ENCODE measurements at places on chromosomes 16 and 17.

GRCh38 chr17:60422162-60422665 is at the start of gene CHCT1:
Gene CHCT1 (plus strand): TSS chr17:60422489. CDS start chr17:60422593, 104 bp downstream.
- H3K4me3 ChIP-seq: peak within 1 kb of the TSS; percentile 75
- DNase-seq: no peak
- H3K4me1 ChIP-seq: peaks cover 5% of the 10 kb centered on the region
- no peaks in the 10 kb centered on the region for H3K36me3 ChIP-seq
- no peak within 1 kb of the TSS for H3K27ac ChIP-seq

DNA sequence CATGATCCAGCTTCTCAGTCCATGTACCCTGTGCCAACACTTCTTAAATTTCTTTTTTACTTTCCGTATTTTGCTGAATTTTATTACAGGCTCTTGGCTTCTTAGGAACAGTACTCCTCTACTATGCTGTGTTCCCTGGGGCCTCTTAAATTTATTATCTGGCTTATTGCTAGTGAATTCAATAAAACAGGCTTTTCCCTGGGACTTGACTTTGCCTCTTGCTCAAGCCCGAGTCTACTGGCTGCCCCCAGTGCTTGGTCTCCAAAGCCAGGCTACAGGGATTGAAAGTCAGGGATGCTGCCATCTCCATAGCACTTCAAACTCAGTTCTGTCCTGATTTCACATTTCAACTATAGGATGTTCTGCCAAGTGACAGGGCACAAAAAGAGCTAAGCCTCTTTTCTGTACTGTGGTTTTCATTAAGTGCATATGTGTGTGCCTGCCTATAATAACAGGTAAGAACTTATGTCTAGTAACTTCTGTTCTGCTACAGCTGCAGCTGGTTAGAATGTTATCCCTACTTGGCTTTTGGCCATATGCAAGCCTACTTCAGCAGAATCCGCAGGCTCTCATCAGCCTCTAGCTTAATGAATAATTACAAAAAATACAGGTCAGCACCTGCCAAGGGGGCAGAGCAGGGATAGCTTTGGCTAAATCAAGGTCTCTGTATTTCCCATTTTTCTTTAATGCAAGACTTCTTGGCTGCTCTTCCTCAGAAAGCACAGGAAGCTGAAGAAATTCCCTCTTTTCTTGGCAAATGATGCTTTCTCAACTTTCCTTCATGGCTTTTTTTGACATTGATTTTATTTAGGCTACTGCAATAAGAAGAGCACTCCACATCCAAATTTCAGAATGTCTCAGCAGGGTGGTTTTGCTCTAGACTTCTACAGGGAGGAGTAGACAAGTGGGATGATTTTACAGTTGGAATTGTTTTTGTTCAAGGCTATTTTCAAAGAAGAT is 8.2 kb downstream of the FAM20A start:
- H3K27ac ChIP-seq: no peak overlapping the region
- no peaks in the 10 kb centered on the region for H3K36me3 ChIP-seq
- H3K4me3 ChIP-seq: no peak overlapping the region
- H3K4me1 ChIP-seq: peaks cover 20% of the 10 kb centered on the region
- no peaks in the 10 kb centered on the region for H3K27me3 ChIP-seq

DNA sequence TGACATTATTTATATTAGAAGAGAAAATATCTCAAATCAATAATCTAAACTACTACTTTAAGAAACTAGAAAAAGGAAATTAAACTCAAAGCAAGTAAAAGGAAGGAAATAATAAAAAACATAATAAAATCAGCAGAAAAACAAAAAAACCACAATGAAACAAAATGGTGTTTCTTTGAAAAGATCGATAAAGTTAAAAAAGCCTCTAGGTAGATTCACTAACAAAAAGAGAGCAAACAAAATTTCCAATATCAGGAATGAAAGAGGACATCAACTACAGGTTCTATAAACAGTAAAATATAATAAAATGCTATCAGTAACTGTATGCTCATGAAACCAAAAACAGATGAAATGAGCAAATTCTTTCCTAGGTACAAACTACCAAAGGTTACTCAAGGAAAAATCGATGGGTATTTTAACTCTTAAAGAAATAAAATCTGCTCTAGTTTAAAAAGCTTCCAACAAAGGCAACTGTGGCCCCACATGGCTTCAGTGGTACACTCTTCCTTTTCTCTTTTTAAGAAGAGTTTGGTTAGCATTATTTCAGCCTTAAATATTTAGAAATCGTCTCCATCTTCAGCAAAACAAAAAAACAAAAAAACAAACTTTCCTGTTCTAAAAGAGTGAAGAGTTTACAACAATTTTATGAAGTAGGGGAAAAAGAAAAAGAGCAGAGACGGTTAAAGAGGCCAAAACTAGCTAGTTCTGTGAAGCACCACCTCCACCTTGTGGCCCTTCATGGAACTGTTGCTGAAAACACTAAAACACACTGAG is 102.2 kb downstream of the TRIM37 start:
- H3K27ac ChIP-seq: no peak overlapping the region
- H3K4me3 ChIP-seq: no peak overlapping the region
- DNase-seq: peak; percentile 10
- no peaks in the 10 kb centered on the region for H3K4me1 ChIP-seq
- H3K36me3 ChIP-seq: no peaks in the 10 kb centered on the region

DNA sequence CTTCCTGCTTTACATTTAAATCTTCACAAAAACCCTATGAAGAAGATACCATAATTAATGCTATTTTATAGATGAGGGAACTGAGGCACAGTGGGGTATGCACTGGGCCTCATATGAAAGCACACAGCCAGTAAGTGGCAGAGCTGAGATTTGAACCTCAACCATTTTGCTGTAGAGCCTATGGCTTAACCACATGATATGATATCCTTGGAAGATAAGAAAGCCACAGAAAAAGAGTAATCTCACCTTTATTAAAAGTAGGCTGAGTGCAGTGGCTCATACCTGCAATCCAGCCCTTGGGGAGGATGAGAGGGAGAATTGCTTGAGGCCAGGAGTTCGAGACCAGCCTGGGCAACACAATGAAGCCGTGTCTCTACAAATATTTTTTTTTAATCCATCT is 15.0 kb upstream of the TOB1 start:
- no peaks in the 10 kb centered on the region for H3K36me3 ChIP-seq
- H3K4me3 ChIP-seq: no peak overlapping the region
- no peak for DNase-seq
- H3K27ac ChIP-seq: no peak overlapping the region

Data from thoracic aorta (tissue), 2 donors.